ENCODE measurements at places on chromosomes 16 and 17.
A peak's percentile ranks its signal among the peaks of the same experiment; 100 is the strongest.

GRCh38 chr16:1159325-1159972 lies 6.5 kb downstream of the CACNA1H start:
- DNase-seq: no peak

DNA sequence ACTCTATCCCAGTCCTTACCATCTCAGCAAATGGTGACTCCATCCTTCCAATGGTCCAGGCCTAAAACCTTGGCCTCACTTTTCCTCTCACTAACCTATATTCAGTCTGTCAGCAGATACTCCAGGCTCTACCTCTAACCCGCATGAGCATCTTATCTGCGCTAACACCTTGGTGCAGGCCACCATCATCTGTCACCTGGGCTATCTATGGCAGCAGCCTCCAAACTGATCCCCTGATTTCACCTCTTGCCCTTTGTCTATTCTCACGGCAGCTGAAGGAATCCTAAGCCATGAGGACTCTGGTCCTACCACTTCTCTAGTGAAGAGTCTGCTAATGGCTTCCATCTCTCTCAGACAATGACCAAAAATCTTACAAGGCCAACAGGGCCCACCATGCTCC lies 57.9 kb upstream of the CCL1 start:
- no peak for DNase-seq

- DNase-seq: no peak
Observed at GRCh38 chr17:37848690-37849616, 75.3 kb upstream of the TBC1D3K start.

DNA sequence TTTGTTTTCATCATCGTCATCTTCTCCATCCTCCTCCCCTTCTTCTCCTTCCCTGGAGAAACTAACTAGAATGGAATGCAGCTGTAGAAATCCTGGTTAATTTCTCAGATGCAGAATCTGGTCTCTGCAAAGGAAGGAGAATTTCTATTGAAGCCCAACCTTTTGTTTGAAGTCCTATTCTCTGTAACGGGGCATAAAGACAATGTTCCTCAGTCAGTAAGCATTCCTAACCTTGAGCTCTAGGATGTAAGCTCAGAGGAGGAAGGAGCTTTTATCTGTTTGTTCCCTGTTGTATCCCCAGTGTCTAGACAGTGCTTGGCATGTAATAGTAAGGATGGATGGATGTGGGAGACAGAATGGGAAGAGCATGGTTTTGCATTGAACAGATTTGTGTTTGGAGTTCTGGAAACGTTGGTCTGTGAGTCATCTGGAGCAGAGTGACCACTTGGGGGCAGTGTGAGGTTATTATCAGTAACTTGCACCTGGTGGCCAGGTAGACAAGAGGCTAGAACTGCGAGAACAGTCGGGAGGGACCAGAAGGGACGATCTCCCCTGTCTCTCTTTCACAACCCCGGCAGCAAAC lies 363.7 kb downstream of the SNX29 start:
- peak; percentile 85 for DNase-seq

GRCh38 chr17:8629371-8630226 lies 926 bp downstream of the MYH10 start:
- peak; percentile 57 for DNase-seq

DNA sequence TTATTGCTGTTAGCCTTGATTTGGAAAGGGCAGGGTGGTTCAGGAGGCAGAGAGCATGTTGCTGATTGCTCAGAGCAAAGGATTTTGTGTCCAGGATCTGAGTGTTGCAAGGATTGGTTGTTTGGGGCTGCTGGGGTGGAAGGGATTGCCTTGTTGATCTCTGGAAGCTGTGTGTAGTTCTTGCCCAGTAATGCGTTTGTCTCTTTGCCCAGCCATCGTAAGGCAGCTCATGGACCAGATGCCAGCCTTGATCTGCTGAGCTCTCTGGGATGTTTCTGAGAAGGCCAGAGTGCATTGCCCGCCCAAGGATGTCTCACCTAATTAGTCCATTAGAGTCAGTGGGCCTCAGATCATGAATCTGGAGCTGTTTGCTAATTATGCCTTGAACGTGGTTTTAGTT lies 33.6 kb downstream of the NKD1 start:
- no peak for DNase-seq

DNA sequence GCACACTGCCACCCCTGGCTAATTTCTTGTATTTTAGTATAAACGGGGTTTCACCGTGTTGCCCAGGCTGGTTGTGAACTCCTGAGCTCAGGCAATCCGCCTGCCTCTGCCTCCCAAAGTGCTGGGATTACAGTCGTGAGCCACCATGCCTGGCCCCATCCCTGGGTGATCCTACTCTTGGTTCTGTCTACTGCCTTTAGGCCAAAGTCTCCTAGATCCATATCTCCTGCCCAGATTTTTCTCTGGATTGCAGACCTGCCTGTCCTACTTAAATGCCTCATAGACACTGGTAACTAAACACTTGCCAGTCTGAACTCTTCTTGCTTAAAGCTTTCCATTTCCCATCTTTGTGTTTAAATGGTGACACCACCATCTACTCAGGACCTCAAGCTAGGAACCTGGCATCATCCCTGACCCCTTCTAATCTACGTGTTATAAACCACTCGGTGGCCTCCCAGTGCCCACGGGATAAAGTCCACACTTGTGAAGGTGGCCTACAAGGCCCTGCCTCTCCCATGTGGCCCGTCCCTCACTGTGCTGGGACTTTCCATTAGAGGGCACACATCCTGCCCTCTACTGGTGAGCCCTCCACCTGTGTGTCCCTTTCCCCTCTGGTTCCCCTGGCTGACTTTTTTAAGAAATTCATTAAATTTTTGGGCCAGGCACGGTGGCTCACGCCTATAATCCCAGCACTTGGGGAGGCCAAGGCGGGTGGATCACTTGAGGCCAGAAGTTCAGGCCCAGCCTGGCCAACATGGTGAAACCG lies 51.1 kb downstream of the USP43 start:
- DNase-seq: peak; percentile 42

- no peak for DNase-seq
Observed at GRCh38 chr17:74491626-74492025, 25.2 kb downstream of the CD300A start.

DNA sequence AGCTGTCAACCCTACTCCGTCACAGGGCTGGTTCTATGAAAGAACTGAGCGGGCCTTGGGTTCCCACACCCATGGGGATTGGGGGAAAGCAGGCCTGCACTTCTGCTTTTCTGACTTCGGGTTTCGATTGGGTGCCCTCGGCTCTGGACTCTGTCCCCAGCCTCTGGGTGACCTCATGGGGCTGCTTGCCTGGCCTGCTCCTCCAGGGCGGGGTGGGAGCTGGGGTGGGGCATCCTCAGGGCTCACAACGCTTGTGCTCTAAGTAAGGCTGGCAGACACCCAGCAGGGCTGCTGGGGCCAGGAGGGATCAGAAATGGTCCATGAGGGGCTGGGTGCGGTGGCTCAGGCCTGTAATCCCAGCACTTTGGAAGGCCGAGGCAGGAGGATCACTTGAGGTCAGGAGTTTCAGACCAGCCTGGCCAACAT lies 19.2 kb downstream of the ARHGAP27 start:
- no peak for DNase-seq

DNA sequence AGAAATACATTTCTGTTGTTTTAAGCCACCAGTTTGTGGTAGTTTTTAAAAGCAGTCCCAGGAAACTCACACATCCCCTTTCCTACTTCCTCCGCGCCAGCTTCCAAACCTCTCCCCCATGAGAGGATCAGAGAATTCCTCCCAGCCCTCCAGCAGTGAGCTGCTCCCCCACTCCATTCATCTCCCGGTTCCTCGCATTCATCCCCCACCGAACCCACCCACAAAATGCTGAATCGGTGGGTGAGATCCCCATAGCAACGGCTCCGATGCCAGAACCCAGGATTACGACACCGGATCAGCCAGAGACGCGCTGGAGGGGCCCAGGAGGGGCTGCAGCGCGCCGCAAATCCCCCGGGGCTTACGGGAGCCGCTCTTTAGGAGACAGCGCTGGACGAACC lies 251.4 kb upstream of the RPL38 start:
- no peak for DNase-seq

- no peak for DNase-seq
Observed at GRCh38 chr16:87845807-87846619, 23.3 kb downstream of the SLC7A5 start.

GRCh38 chr16:17273142-17273561 lies 197.6 kb downstream of the XYLT1 start:
- no peak for DNase-seq

- DNase-seq: no peak
Observed at GRCh38 chr16:456891-457483, 31.5 kb downstream of the RAB11FIP3 start.

DNA sequence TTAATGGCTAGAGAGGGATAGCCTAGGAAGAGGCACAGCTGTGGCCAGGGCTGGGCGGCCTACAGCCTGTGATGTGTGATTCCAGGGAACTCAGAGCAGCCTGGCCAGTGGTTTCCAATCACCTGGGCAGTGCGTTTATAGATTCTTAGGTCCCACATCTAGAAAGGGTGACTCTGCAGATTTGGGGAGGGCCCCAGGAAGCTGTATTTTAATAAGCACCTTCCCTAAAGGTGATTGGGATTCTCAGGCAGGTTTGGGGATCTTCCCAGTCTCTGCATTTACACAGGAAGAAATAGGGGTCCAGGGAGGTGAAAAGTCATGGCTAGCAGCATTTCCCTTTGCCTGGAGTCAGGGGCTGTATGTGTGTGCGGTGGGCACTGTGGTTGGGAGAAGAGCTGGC lies 9.5 kb downstream of the SPNS2 start:
- DNase-seq: no peak

- DNase-seq: no peak
Observed at GRCh38 chr16:80355335-80355734, 185.5 kb upstream of the DYNLRB2 start.

GRCh38 chr17:81940538-81941483 lies 3.7 kb upstream of the PYCR1 start:
- no peak for DNase-seq

- peak; percentile 69 for DNase-seq
Observed at GRCh38 chr16:58862334-58863021, 128.4 kb upstream of the GOT2 start.

DNA sequence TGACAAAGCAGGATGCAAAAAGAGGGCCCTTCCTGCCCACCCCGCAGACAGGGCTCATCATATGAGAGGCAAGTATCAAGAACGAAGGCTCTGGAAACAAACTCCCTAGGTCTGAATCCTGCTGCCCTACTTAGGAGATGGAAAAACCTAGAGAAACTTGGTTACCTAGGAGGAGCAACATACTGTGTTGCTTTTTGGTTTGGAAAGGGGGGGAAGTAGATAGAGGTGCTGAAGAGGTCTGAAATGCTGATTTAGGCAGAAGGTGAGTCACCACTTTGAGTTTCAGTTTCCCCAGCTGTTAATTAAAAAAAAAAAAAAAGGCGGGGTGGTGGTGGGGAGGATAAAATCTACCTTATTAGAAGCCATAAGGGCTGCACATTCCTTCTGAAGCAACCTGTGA lies 1.5 kb downstream of the N4BP1 start:
- DNase-seq: no peak

GRCh38 chr17:35740216-35740615 lies 8.8 kb downstream of the RASL10B start:
- no peak for DNase-seq

DNA sequence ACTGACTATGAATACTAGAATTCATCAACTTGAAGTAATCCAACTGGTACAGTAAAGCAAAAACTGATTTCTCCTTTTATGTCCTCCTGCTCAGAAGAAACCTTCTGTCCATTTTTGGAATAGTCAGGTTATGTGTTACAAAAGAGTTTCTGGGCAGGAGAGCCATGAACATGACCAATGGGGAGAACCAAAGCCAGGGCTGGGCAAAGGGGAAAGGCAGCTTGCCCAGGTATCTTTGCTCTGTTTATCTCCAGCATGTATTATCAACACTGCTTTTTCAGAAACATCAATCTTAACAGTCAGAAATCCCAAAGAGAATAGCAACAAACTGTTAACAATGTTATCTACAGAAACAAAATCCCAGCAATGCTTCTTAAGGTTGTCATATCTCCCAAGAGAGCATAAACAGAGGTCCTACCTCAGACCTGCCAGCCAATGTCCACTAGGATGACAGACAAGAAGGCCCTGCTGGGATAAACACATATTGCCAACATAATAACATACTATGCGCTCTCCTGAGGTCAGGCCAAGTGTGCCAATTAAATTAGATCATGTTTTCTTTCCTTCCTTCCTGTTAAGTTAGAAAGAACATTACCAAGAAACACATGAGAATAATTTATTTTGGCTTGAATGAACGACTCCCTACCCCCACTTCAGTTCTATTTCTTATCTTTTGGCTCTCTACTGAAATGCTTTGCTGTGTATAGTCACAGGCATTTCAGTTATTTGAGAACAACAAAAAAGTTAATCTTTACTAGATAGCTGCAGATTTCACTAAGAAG lies 28.0 kb downstream of the BLMH start:
- DNase-seq: no peak

GRCh38 chr17:68125111-68125870 lies 89.8 kb downstream of the KPNA2 start:
- DNase-seq: peak; percentile 26

GRCh38 chr16:54266363-54266955 lies 20.1 kb downstream of the IRX3 start:
- no peak for DNase-seq

DNA sequence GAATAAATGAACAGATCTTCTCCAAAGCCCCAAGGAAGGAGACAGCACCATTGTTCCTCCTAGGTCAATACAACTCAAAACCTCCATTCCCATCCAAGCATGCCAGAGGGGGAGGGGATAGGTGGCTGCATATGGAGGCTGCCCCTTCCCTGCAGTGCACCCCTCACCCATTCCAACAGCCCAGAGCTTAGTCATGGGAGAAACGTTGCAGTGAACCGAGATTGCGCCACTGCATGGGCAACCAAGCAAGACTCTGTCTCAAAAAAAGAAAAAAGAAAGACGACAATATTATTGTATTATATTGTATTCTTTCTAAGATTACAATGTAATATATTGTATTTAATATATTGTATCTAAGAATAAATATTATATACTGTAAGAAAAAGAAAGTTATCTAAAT lies 36.4 kb upstream of the CD300E start:
- no peak for DNase-seq

DNA sequence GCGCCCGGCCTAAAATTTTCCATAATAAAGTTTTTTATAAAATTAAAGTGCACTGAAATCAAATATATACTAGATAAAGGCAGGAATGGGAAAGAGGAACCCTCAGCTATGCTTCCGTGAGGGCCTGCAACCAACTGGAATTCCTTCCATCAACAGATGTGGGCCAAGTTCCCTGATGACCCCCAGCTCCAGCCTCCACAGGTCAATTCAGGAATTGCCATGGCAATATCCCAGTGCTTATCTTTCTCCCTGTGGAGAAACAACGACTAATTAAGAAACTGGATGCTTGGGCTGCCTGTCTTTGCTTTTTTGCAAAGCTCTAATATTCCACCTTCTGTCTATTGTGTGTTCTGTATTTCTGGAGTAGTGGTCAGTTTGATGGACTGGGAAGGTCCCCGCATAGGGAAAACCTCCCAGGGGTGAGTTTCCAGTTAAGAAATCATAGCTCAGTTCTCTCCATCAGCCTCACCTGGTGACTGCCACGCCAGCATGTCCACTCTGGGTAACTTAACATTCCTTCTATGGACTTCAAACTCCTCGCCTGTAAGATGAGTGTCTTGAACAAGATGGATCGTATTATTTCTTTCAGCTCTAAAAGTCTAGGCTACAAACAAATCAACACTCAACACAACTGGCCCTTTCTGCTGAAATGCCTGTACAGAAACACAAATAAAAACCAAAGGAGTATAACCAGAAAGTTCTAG lies 67.9 kb downstream of the CREBBP start:
- DNase-seq: peak; percentile 42

- no peak for DNase-seq
Observed at GRCh38 chr17:40070709-40071312, 8.0 kb downstream of the THRA start.

GRCh38 chr17:32588135-32588534 lies 101.3 kb downstream of the CDK5R1 start:
- DNase-seq: no peak
